HT1080 (cell line): ENCODE measurements at places on chromosomes 1 and 21. TPM values are rescaled to one million over a fixed set of nuclear protein-coding genes. Genes with fewer than 3 reads are reported as not detected.

The TRIM46 gene
- 3.1 and 4.1 TPM in 2 replicates for total RNA-seq

The BRDT gene
- not detected in 2 replicates for total RNA-seq

The DSCAM gene
- total RNA-seq = 0.03 TPM in 1 of 2 replicates, not detected in the other

The SLC6A9 gene
- total RNA-seq = 4.1 and 6.4 TPM in 2 replicates

The UMODL1 gene
- total RNA-seq = not detected in 2 replicates

The RPE65 gene
- total RNA-seq = not detected in 2 replicates

The USH2A gene
- under 0.01 and 0.02 TPM in 2 replicates for total RNA-seq

The ATP6V1G3 gene
- total RNA-seq = not detected in 2 replicates

The ERG gene
- not detected in 2 replicates for total RNA-seq

The KDM1A gene
- total RNA-seq = 141 and 145 TPM in 2 replicates

The THBS3 gene
- 2.7 and 3.1 TPM in 2 replicates for total RNA-seq

The DEPDC1 gene
- 53.4 and 55.3 TPM in 2 replicates for total RNA-seq

The HP1BP3 gene
- total RNA-seq = 128 and 151 TPM in 2 replicates

The NPL gene
- total RNA-seq = 1.4 and 1.7 TPM in 2 replicates

The SPATA46 gene
- not detected in 2 replicates for total RNA-seq

The AMY1B gene
- not detected in 2 replicates for total RNA-seq

The SIK1 gene
- total RNA-seq = 4.5 and 4.6 TPM in 2 replicates

The KLHDC7A gene
- total RNA-seq = 0.02 TPM in 1 of 2 replicates, not detected in the other

The TRIM45 gene
- 2.0 and 3.7 TPM in 2 replicates for total RNA-seq

The NBPF8 gene
- total RNA-seq = 8.3 and 9.8 TPM in 2 replicates

The FCRL4 gene
- total RNA-seq = not detected in 2 replicates

The SELENBP1 gene
- total RNA-seq = not detected in 2 replicates

The PLPPR5 gene
- 0.07 and 0.18 TPM in 2 replicates for total RNA-seq

The NPR1 gene
- total RNA-seq = 0.02 and 0.03 TPM in 2 replicates

The AMPD1 gene
- not detected in 2 replicates for total RNA-seq

The CLDN19 gene
- total RNA-seq = not detected in 2 replicates

The CYP4A11 gene
- not detected in 2 replicates for total RNA-seq
